ENCODE measurements at places on chromosomes 5 and 9.

- DNase-seq, result no peak
Observed at GRCh38 chr9:93552923-93553322, 23.5 kb upstream of the PHF2 start.

DNA sequence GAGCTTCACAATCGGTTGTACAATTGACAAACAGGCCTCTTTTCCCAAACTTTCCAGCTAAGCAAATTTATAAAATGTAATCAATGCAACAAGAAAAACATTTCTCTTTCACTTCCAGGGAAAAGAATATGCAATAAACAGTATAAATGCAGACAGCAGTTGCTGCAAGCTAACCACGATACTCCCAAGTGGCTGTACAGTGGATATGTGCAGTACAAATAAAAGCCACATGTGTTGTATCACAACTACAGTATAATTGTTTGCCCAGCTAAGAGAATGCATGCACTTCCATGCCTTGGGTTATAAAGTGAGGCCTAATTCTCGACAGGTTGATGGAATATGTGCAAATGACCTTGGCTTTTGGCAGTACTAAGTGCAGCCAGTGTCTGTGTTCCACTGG is 16.7 kb upstream of the PDCL start:
- no peak for DNase-seq

DNA sequence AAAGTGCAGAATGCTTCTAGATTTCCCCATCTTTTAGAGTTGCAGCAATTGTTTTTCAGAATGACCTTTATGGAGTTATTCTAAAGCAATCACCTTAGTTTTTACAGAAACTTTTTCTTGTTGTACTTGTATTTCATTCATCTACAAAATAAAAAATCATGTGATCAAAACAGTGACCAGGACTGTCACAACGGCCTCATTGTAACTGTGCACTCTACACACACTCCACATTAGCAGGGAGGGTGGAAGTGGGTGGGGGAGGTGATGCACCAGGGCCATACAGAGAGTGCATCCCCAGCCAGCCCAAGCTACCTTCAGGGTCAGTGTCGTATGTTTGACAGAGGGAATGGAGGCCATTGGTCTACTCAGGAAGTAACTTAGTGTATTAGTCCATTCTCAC is 26.9 kb downstream of the EGFLAM start:
- DNase-seq, result no peak

GRCh38 chr5:135450336-135450735 is 1.8 kb downstream of the TIFAB start:
- DNase-seq, result no peak

- DNase-seq, result no peak
Observed at GRCh38 chr5:103523319-103523718, 39.3 kb downstream of the NUDT12 start.

- DNase-seq, result no peak
Observed at GRCh38 chr5:15995341-15996052, 184.1 kb downstream of the MARCHF11 start.

GRCh38 chr5:156326718-156327259 is at the start of gene SGCD:
Gene SGCD (plus strand): TSS chr5:156327164.
- DNase-seq, result no peak

- DNase-seq, result no peak
Observed at GRCh38 chr5:173196133-173196952, 38.7 kb downstream of the NKX2-5 start.

DNA sequence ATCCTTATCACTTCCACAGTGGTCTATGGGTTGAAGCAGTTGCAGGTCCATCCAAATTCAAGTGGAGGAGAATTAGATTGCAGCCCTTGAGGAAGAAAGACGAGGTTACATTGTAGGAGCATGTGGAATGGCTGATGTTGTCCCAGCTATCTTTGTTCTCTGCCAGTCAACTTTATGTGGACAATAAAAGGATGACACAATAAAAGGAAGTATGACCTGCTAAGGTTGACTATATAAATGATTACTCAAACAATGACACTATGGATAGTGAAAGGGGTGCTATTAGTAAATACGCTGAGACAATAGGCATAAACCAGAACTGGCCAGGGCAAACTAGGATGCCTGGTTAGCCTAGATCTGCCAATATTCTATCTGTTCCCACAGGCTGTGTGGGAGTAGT is 12.8 kb upstream of the ZNF618 start:
- no peak for DNase-seq

DNA sequence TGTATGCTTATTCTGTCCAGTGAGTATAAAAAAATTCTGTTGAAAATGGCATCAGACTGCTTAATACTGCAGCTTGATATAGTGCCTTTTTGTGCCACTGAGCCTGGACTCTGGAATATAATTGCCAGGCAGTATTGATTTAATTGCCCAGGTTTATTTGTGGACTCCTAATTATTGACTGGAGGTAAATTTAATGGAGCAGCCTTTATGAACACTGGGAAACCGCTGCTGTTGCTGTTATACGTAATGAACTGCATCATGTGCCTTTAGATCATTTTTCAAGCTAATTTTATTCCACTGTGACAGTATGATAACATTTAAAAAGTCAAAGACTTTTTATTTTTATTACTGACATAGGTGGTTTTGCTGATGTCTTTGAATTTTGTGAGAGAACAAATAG is 90.2 kb upstream of the SH3GL2 start:
- no peak for DNase-seq

GRCh38 chr5:108653201-108653600 is 94.5 kb upstream of the FER start:
- no peak for DNase-seq

DNA sequence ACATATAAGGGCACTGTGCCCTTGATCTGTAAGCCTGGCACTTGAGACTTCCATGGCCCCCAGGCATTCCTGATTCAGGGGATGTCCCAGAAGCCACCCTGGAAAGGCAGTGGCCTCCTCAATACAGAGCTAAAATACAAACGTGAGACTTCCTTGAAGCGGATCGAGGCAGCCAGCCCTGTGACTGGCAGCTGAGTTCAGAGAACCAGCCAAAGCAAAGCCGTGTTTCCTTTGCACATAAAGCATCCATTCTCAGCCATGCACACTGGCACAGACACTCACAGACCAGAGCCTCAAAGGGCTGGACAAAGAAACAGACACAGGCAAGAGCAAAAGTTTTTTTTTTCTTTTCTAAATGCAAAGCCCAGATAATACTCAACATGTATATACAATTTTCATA is 18.8 kb upstream of the CPEB4 start:
- DNase-seq, result no peak

- DNase-seq, result no peak
Observed at GRCh38 chr5:55146080-55146479, 13.9 kb upstream of the GPX8 start.

DNA sequence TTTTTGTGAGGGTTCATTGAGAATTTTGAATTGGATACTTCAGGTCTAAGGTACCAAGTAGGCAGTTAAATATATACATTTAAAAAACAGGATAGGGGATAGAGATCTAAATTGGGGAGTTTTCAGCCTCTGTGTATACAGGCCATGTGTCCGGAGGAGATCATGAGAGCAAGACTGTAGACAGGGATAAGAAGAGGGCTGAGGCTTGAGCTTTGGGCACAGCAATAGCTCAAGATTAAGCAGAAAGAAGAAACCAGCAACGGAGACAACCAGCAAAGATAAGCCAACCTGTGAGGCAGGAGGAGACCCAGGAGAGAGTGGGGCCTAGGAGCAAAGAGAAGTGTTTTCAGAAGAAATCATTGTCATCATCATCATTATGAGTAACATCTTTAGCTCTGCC is 258.4 kb downstream of the GRIA1 start:
- DNase-seq, result no peak

GRCh38 chr9:111258875-111259271 is 71.2 kb downstream of the OR2K2 start:
- DNase-seq, result no peak

GRCh38 chr5:95870105-95870672 is 47.7 kb upstream of the GLRX start:
- DNase-seq, result peak; percentile 29

DNA sequence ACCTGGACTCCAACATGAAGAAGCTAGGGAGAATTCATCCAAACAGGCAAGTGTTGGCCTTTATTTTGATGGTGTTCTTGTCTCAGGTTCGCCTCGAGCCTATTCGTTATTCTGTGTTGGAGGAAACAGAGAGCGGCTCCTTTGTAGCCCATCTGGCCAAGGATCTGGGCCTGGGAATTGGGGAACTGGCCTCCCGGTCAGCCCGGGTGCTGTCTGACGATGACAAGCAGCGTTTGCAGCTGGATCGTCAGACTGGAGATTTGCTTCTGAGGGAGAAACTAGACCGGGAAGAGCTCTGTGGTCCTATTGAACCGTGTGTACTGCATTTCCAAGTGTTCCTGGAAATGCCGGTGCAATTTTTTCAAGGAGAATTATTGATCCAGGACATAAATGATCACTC is 367 bp downstream of the PCDHB4 start:
- DNase-seq, result no peak
